ENCODE measurements at places on chromosomes 6 and 20. TPM values are rescaled to one million over a fixed set of nuclear protein-coding genes. Genes with fewer than 3 reads are reported as not detected.

GRCh38 chr6:119347466-119348095, 2.0 kb downstream of the MAN1A1 start:
- no peak for DNase-seq

DNA sequence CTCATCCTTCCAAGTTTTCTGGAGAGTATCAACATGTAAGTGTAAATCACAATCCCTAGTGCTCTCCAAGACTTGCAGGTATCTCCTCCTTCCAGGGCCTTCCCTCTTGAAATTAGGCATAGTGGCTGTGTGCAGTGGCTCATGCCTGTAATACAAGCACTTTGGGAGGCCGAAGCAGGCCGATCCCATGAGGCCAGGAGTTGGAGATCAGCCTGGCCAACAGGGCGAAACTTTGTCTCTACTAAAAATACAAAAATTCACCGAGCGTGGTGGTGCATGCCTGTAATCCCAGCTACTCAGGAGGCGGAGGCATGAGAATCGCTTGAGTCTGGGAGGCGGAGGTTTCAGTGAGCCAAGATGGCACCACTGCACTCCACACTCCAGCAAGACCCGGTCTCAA, 9.4 kb upstream of the ANGPT4 start:
- no peak for DNase-seq

- DNase-seq = no peak
These were observed 18.6 kb upstream of the NT5E start for GRCh38 chr6:85431271-85431670.

DNA sequence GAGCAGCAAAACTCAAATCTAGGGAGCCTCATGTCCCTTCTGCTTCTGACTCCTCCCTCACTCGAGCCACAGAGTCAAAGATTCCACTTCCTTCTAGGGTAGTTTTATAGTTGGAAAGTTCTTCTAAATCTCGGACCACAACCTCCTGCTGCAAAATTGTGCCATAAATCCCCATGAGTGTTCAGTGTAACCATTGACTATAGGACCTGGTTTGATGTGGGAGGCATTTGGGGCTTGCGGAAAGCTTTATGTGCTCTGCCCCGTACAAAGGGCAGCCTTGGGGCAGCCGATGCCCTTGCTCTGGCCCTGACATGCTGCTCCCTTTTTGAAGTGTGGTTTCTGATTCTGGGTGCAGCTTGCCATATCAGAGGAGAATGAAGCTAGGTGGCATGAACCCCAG, 43.6 kb upstream of the IER3 start:
- no peak for DNase-seq

DNA sequence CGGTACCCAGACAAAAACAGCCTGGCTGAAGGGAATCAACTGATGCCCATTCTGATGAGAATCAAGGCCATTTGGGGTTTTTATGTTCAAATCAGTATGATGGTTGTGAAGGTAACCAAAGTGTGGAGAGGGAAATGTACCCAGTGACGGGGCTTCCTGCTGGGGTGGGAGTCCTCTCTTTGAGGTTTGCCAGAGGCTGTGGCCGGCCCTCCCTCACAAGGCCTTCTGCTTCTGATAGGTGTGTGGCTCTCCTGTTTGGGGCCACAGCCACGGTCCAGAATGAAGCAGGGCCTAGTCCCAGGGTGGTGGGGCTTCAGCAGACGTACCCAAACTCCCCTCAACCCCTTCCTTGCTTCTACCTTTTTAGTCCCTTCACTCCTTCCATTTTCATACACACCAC, 86.7 kb upstream of the NAA20 start:
- DNase-seq = no peak

- no peak for DNase-seq
These were observed 605 bp upstream of the PPP1R16B start for GRCh38 chr20:38804682-38805501.

DNA sequence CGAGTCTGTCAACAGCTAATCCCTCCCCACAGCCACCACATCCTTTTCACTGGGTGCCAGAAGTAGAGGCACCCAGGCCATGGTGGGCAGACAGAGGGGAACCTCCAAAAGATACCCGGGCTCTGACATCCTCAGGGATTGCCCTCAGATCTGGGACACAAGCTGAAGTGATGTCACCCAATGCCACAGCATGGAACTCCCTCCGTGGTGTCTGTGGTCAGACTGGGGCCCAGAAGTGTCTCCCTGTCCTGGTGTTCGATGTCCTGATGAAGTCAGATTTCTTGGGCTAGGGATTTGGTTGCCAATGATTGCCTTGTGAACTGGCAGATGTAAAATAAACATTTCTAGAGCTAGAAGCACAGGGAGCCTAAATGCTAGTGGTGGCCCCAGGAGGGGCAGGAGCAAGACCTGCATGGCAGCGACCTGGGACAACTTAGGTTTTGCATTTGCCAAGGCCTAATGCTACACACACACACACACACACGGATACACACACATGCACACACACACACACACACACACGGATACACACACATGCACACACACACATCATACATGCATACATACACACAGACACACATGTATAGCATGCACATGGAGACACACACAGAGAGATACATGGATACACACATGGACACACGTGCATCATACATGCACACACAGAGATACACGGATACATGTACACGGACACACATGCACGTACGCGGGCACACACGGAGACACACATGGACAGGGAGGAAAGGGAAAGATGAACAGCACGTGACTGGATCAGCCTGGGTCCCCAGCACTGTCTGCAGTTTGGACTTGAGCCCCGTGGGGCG, 221.0 kb downstream of the NFATC2 start:
- DNase-seq = no peak

- no peak for DNase-seq
These were observed 5.6 kb upstream of the RPS21 start for GRCh38 chr20:62381202-62381797.

DNA sequence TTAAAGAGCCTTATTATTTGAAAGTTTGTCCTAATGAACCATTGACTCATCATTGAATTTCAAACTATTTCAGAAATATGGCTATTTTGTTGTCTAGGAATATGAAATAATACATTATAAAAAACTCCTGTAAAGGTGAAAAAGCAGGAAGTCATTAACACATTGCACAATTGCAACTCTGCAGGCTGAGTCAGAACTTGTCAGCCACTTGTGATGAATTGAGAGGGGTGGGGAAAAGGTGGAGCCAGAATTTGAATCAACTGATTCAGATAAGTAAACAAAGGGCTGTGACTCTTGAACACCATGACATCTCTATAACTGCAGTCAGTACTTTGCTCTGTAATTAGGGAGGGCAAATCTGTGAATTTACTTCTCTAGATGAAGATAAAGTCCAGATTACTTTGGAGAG, 6.0 kb downstream of the C6orf141 start:
- DNase-seq = no peak

The LPA gene
- total RNA-seq = not detected

The BCAS1 gene
- not detected for total RNA-seq

The MYCT1 gene
- total RNA-seq = 0.39 TPM
